ENCODE measurements at places on chromosomes 12 and 14.

- DNase-seq, result peak; percentile 61
These were observed 42.4 kb upstream of the SGPP1 start for GRCh38 chr14:63770187-63770807.

- DNase-seq, result no peak
These were observed 349.4 kb downstream of the PDZRN4 start for GRCh38 chr12:41537522-41537921.

DNA sequence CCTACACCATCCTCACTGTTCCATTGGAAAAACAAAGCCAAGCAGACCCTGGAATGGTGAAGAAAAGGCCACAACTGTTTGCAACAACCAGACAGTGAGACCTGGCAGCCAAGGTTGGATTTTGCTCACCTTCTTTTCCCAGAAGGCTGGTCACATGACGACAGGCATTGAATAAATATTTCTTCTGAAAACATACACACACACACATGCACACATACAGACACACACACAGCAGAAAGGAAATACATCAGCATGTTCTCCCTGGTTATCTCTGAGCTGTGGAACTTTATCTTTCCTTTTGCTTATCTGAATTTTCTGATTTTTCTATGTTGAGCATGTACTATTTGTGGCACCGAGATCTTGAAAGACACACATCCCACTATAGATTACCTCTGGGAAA is 38.0 kb upstream of the CCDC60 start:
- no peak for DNase-seq

- no peak for DNase-seq
These were observed 32.4 kb downstream of the CCDC177 start for GRCh38 chr14:69542311-69542710.

DNA sequence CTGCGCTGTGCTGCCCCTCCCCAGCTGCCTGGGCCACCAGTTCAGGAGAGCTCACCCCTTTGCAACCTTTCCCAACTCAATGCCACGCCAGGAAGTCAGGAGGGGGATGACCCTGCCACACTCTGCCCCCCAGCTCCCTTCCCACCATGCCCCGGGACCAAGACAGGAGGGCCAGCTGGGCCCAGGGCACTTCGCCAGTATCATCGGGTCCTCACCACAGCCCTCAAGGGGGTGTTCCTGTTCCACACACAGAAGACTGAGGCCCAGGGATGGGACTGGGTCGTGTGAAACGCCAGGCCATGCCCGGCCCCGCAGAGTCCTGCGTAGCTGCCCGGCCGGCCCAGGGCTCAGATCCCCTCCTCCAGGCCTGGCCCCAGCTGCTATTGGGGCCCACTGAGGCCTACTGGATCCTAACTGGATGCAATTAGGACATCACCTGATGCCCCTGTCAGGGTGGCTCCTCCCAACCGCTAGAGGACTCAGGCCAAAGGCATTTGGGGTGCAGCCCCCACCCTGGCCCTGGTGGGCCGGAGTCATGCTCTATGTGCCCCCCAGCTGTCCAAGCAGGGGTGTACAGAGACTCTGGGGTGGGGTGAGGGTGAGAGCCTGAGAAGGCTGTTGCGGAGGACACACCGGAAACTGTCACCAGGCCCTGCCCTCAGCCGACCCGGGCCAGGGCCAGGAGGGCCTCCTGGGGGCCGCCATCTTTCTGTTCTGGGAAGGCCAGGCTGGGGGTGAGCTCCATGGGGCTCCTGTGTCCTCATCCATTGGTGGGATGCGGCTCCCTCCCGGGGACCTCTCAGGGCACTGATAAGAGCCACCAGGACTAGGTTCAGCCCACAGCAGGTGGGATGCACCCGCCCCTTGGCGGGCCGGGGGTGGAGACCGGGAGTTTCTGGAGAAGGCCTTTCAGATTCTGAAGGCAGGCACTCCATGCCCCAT is 29.3 kb upstream of the ANKRD9 start:
- DNase-seq, result no peak

- no peak for DNase-seq
These were observed 146.0 kb upstream of the RPH3A start for GRCh38 chr12:112645586-112645985.

GRCh38 chr12:113863455-113863845 is 102.7 kb downstream of the RBM19 start:
- no peak for DNase-seq

DNA sequence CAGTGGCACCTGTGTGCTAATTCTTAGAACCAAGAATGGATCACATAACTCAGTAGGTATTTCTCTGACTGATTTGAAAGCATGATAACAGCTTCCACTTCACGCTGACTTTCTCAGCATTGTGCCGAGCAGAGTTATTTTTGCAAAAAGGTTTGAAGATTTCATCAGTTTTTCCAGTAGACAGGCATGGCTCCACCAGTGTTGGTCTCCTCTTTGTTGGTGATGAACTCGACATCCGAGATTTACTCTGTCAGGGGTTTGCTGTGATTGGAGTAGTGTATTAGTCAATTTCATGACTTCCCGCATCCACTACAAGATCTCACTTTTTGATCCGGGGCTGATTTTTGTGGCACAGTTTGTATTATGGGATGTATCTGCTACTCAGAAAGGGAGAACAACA is 85.3 kb downstream of the PRKCH start:
- DNase-seq, result peak; percentile 51

DNA sequence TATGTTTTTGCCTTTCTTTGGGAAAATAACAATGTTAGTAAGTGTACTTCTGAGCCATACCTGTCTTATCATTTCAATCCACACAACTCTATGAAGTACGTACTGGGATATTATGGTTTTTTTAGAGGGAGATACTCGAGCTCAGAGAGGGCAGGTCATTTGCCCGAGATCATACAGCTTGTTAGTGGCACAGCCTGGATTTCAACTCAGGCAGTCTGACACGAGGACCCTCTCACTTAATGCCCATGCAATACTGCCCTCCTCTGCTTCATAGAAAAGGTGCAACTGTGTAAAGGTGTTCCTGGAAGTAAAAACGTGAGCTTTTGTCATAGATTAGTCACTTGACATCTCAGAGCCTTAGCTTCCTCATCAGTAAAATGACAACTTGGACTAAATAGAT is 128.0 kb downstream of the NDUFA12 start:
- DNase-seq, result peak; percentile 20

DNA sequence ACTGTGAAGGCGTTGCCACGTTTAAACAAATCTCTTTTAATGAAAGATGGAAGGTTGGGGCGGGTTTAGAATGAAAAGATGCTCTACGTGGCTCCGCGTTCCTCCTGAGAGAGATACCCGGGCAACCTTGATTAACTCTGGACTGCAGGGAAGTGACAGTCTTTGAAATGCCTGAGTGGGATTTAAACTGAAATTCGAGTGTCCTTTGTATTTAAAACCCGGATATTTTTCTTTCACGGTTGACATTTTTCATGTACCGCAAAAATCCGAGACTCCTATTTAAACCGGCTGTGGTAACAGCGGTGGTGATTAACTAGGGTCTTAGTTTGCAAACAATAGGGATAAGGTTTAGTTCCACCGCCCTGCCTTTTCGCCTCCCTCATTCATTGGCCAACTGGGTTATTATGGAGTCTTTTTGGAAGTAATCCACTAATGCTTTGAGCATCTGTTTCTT is 707 bp downstream of the G2E3 start:
- no peak for DNase-seq

- no peak for DNase-seq
These were observed 306.3 kb downstream of the CACNA1C start for GRCh38 chr12:2358986-2359658.

- no peak for DNase-seq
These were observed 65.6 kb upstream of the DLK1 start for GRCh38 chr14:100660882-100661635.

GRCh38 chr12:106897981-106898901 is 57.5 kb upstream of the TMEM263 start:
- no peak for DNase-seq

GRCh38 chr12:2144951-2145350 is 92.2 kb downstream of the CACNA1C start:
- no peak for DNase-seq

DNA sequence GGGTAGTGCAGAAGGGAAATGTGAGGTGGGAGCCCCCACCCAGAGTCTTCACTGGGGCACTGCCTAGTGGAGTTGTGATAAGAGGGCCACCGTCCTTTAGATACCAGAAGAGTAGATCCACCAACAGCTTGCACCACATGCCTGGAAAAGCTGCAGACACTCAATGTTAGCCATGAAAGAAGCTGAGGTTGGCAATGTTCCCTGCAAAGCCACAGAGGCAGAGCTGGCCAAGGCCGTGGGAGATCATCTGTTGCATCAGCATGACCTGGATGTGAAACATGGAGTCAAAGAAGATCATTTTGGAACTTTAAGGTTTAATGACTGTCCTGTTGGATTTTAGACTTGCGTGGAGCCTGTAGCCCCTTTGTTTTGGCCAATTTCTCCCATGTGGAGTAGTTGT is 468.4 kb upstream of the FOXG1 start:
- no peak for DNase-seq

DNA sequence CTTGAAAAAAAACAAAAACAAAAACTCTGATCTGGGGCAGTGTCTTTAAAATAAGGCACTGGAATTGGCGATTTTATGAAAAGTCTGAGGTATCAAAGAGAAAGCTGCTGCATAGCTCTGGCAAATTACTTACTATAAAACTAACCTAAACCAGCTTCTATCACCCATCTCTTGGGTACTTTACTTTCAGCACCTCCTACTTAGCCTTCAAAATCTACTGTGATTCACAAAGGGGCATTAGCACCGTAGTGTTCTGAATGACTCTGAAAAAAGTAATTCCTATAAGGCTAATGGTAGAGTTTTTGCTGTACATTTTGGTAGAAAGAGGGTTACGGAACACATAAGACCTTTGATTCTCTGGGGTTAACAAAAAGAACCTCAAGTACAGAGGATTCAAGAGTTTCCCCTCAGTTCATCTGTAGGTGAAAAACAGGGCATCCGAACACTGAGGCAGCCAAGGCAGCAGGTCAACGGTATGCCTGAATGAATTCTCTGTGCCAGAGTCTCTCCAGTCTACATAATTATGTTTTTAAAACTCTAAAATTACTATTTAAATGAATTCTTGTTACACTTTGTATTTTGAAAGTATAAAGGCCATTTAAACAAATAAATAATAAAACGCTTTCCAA is 101.5 kb downstream of the ELK3 start:
- no peak for DNase-seq

DNA sequence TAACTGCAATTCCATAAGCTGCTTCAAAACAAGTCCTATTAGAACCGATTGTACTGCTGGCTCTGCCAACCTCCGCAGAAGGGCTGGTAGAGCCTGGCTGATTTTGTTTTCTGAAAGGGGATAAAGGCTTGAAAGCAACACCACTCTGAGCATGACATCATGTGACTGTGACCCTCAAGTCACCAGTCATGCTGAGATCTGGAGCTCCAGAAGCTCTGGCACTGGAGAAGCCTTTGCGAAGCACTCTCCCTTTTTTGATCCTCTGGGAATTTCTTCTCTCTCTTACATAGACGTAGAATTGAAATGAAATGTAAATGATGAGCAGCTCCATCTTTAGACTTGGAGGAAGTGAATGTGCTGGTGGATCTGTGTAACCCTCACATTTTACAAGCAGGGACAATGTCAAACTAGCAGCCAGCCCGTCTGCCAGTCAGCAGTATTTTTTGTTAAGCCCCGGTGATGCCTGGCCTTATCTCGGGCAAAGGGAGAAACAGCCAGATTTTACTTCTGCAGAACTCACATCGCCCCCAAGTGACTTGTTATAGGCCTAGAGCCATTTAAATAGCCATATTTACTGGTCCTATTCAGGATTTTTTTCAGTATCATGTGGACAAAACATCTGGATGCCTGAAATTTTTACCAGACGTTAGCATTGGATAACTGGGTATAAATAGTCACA is 112.1 kb upstream of the NPAS3 start:
- DNase-seq, result no peak
